ENCODE measurements at places on chromosomes 12 and 14. TPM values are rescaled to one million over a fixed set of nuclear protein-coding genes. Genes with fewer than 3 reads are reported as not detected.

- DNase-seq = no peak
Measured at GRCh38 chr12:101604132-101604531, 9.4 kb downstream of the MYBPC1 start.

GRCh38 chr14:35682802-35683201 is 126.3 kb downstream of the RALGAPA1 start:
- DNase-seq = no peak

DNA sequence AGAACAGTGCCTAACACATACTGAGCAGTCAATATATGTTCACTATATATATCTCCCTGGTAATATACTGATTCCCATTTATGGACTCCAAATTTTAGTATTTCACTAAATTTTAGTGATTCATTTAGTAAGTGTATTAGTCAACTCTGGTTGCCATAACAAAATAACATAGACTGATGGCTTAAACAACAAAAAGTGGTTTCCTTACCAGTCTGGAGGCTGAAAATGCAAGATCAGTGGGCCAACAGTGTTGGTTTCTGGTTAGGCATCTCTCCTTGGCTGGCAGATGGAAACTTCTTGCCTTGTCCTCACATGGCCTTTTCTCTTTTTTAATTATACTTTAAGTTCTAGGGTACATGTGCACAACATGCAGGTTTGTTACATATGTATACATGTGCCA is 28.7 kb downstream of the SIX6 start:
- no peak for DNase-seq

MYF5 gene
- not detected for total RNA-seq

- DNase-seq = no peak
Measured at GRCh38 chr12:108881953-108882352, 2.1 kb downstream of the DAO start.

FOXN4 gene
- total RNA-seq = 0.08 TPM

GRCh38 chr12:106195621-106196027 is 52.2 kb downstream of the CKAP4 start:
- DNase-seq = no peak

DNA sequence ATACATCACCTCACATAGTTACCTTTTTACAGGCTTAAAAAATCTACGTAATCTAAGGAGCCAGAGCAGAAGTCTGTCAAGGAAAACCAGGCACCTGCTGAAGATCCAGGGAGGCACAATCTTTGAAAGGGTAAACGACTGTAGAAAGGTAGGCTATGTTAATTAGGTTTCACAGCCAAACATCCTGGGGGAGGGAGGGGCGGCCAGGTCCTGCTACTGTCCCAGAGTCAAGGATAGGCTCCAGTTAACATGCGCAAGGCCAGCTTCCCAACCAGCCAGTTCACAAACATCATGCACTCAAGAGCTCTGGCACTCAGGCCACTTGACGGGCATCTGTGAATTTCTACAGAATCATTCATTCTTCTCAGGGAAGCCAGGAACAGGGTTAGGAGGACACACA is 22.9 kb downstream of the NIN start:
- no peak for DNase-seq

Measured in Panc1 (cell line).